ENCODE measurements at places on chromosomes 3 and 15.

GRCh38 chr15:66702787-66703539 is 927 bp downstream of the SMAD6 start:
- H3K4me1 ChIP-seq: peaks cover 53% of the 10 kb centered on the region
- peak overlapping the region; percentile 91 for H3K4me3 ChIP-seq
- peak overlapping the region; percentile 76 for H3K27ac ChIP-seq
- H3K36me3 ChIP-seq: no peaks in the 10 kb centered on the region
- H3K27me3 ChIP-seq: no peaks in the 10 kb centered on the region

DNA sequence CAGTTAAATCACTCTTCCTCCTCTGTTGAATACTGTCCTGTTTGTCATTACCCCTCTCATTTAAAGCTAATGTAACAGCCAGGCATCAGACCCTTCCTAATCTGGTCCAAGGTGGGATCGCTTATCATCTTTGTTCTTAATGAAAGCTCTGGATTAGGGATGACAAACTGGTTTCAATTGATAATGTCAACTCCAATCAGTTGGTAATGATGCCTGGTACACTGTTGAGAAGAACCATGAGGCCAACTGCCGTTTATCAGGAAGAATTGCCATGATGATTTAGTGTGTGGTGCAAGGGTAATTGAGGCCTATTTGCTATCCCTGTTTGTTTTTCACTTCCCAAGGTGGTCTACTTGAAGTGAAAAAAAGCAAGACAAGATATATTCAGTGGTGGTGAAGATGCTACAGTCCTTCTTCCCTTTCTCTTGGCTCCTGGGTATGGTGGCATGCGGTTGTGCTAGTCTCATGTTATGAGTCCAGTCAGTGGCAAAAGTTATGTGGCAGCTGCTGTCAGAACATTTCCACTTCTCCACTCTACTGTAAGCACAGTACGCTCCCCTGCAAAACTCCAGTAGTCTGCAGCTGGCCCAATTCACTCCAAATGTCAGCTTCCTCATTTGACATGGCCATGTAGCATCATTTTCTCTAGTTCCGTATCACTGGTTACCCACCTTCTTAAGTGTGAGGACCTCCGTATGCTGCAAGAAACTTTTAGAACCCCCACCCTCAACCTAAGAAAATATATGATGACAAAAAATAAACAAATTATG is 72.5 kb downstream of the MORC1 start:
- H3K27me3 ChIP-seq: no peaks in the 10 kb centered on the region
- DNase-seq: no peak
- H3K27ac ChIP-seq: no peak overlapping the region
- no peaks in the 10 kb centered on the region for H3K36me3 ChIP-seq
- H3K4me1 ChIP-seq: no peaks in the 10 kb centered on the region

DNA sequence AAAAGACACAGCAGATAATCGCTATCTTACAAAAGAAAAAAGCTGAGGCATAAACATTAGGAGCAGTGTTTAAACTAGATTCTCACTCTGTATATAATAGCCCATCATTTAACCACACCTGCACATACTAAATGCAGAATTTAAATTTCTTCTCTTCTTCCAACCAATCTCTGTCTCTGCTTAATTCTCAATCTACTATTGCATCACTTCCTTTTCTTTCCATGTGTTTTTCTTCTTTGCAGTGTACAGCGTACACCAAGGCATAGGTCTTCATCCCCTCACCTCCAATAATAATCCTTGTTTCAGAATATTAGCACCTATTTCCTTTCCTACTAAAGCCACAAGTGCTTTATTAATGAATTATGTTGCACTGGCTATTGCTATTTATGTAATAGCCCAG is 90.9 kb downstream of the NR1I2 start:
- peaks cover 11% of the 10 kb centered on the region for H3K36me3 ChIP-seq
- no peak for DNase-seq
- H3K4me3 ChIP-seq: no peak overlapping the region
- H3K27ac ChIP-seq: no peak overlapping the region

DNA sequence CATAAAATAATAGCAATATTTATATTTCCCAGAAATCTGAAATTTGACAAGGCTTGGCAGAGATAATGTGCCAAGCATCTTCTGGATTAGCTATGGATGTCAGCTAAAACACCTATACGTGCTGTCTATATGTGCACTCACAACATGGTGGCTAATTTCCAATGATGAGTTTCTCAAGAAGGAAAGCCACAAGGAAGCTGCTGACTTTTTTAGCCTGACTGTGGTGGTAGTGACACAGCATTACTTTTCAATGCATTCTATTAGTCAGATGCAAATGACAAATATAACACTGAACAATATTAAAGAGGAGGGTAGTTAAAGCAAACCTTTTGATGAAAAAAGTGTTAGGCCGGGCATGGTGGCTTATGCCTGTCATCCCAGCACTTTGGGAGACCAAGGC is 101.7 kb upstream of the CCDC54 start:
- no peaks in the 10 kb centered on the region for H3K4me1 ChIP-seq
- H3K36me3 ChIP-seq: no peaks in the 10 kb centered on the region
- no peak for DNase-seq
- H3K4me3 ChIP-seq: no peak overlapping the region

- H3K27ac ChIP-seq: no peak overlapping the region
- no peak for DNase-seq
- no peaks in the 10 kb centered on the region for H3K36me3 ChIP-seq
- no peak overlapping the region for H3K4me3 ChIP-seq
- H3K27me3 ChIP-seq: no peaks in the 10 kb centered on the region
Observed at GRCh38 chr15:91318931-91319330, 218.9 kb downstream of the SV2B start.

DNA sequence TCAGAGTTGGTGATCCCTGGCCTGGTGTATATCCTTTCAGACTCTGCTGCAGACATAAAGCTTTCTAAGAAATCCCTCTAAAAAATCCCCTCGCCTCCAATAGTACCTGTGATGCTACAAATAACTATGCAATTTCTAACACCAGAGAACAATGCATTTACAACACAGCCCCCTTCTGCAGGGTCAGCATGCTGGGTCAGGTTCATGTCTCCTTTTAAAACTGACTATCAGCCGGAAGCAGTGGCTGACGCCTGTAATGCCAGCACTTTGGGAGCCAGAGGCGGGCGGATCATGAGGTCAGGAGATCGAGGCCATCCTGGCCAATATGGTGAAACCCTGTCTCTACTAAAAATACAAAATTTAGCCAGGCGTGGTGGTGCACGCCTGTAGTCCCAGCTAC is 77.0 kb upstream of the SPATA12 start:
- H3K4me3 ChIP-seq: no peak overlapping the region
- H3K27ac ChIP-seq: no peak overlapping the region
- no peak for DNase-seq
- H3K36me3 ChIP-seq: no peaks in the 10 kb centered on the region
- peaks cover 46% of the 10 kb centered on the region for H3K4me1 ChIP-seq
- H3K27me3 ChIP-seq: no peaks in the 10 kb centered on the region

DNA sequence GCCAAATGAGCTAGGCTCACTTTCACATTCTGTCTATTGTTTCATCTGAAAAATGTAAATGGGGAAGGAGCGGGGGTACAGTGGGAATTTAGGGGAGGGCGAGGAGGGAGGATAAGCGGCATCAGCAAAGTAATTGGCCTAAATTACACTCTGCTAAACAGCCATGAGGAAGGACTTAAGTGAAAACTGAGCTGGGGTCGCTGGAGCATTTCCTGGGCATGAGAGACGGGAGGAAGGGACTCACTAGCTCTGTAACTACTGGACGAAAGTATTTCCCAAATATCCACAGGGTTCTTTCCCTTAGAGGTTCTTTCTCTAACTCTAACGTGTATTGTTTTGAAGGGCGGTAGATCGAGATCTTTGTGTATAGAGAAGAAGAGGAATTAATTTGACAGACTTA is 418.0 kb downstream of the SOX2 start:
- no peak overlapping the region for H3K4me3 ChIP-seq
- DNase-seq: no peak
- H3K4me1 ChIP-seq: no peaks in the 10 kb centered on the region
- no peak overlapping the region for H3K27ac ChIP-seq
- no peaks in the 10 kb centered on the region for H3K27me3 ChIP-seq

- H3K36me3 ChIP-seq: no peaks in the 10 kb centered on the region
- H3K4me1 ChIP-seq: no peaks in the 10 kb centered on the region
- H3K27me3 ChIP-seq: no peaks in the 10 kb centered on the region
- DNase-seq: no peak
- no peak overlapping the region for H3K4me3 ChIP-seq
Observed at GRCh38 chr3:180855364-180855763, 57.1 kb upstream of the FXR1 start.

DNA sequence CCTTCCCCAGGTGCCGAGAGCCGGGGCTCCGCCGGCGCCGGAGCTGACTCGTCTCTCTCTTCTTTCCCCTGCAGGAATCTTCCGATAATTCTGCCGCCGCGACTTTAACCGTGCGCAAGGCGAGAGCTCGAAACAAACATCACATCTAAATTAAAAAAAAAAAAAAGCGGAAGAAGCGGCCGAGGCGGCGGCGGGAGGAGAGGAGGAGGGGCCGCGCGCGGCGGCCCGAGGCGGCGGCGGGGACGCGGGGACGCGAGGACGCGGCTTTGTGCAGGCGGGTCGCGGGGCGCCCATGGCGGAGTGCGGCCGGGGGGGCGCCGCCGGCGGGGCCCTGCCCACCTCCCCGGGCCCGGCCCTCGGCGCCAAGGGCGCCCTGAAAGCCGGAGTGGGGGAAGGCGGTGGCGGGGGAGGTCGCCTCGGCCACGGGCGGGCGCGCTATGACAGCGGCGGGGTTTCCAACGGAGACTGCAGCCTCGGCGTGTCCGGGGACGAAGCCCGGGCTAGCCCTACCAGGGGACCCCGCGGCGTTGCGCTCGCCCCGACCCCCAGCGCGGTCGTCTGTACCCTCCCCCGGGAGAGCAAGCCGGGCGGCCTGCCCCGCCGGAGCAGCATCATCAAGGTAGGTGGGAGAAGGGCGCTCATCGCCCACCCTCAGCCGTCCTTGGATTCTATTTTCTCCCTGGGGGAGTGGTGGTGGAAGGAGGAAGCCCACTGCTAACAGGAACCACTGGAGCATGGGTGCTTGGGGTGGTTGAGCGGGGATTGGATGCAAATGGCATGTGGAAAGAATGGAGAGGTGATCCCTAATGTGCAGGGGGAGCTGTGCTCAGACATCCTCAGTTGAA is at the start of gene PLCL2:
TSS of gene PLCL2 (plus strand) at position 208 of the 845 bp plus-strand sequence. CDS start at position 293, 85 bp downstream.
- H3K27me3 ChIP-seq: no peaks in the 10 kb centered on the region
- H3K27ac ChIP-seq: peak within 1 kb of the TSS; percentile 32
- H3K4me3 ChIP-seq: peak within 1 kb of the TSS; percentile 82
- peaks cover 12% of the 10 kb centered on the region for H3K4me1 ChIP-seq
- DNase-seq: peak; percentile 93

GRCh38 chr3:98968824-98969223 is 67.3 kb upstream of the DCBLD2 start:
- peaks cover 46% of the 10 kb centered on the region for H3K4me1 ChIP-seq
- H3K27me3 ChIP-seq: no peaks in the 10 kb centered on the region
- no peaks in the 10 kb centered on the region for H3K36me3 ChIP-seq
- H3K4me3 ChIP-seq: no peak overlapping the region
- no peak for DNase-seq

DNA sequence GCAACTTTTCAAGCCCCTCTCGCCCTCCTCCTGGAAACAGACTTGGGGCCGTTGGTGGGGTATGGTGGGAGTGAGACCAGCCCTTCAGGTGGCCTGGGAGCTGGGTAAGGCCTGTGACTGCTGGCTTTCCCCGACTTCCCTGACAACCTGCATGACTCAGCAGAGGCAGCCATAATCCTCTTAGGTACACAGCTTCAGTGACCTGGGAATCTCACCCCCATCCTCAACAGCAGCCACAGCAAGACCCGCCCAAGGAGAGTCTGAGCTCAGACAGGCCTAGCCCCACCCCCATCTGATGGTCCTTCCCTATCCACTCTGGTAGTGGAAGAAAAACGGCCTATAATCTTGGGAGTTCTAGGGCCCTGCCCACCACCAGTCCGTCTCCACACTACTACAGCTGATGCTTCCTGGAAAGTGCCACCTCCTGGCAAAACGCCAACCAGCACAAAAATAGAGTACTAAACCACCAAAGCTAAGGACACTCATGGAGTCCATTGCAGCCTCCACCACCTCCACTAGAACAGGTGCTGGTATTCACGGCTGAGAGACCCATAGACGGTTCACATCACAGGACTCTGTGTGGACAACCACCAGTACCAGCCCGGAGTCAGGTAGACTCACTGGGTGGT is 13.1 kb upstream of the SLC27A2 start:
- H3K4me3 ChIP-seq: no peak overlapping the region
- H3K27ac ChIP-seq: no peak overlapping the region
- no peak for DNase-seq
- peaks cover 8% of the 10 kb centered on the region for H3K27me3 ChIP-seq

DNA sequence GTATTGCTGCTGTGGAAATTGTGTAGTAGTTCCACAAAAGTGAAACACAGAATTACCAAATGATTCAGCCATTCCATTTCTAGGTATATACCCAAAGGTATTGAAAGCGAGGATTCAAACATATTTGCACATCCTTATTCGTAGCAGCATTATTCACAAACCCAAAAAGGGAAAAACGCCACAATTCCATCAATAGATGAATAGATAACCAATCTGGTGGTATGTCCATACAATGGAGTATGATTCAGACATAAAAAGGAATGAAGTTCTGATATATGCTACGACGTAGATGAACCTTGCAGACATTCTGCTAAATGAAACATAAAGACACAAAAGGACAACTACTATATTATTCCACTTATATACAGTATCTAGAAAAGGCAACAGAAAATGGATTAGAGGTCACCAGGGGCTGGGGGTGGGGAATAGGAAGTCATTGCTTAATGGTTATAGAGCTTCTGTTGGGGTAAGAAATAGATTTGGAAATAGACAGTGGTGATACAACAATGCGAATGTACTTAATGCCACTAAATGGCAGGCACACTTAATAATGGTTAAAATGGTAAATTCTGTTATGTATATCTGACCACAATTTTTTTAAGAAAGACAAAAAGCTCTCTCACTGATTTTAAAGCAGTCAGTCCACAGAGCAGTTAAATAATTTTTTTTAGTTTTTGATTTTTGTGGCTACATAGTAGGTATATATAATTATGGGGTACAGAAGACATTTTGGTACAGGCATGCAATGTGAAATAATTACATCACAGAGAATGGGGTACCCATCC is 51.8 kb upstream of the PSMD6 start:
- no peaks in the 10 kb centered on the region for H3K27me3 ChIP-seq
- no peak overlapping the region for H3K4me3 ChIP-seq
- H3K4me1 ChIP-seq: no peaks in the 10 kb centered on the region
- DNase-seq: no peak
- H3K36me3 ChIP-seq: no peaks in the 10 kb centered on the region
- no peak overlapping the region for H3K27ac ChIP-seq

Measured in osteoblast (primary cell).